ENCODE measurements at places on chromosomes 1 and 21.
A peak's percentile ranks its signal among the peaks of the same experiment; 100 is the strongest.

DNA sequence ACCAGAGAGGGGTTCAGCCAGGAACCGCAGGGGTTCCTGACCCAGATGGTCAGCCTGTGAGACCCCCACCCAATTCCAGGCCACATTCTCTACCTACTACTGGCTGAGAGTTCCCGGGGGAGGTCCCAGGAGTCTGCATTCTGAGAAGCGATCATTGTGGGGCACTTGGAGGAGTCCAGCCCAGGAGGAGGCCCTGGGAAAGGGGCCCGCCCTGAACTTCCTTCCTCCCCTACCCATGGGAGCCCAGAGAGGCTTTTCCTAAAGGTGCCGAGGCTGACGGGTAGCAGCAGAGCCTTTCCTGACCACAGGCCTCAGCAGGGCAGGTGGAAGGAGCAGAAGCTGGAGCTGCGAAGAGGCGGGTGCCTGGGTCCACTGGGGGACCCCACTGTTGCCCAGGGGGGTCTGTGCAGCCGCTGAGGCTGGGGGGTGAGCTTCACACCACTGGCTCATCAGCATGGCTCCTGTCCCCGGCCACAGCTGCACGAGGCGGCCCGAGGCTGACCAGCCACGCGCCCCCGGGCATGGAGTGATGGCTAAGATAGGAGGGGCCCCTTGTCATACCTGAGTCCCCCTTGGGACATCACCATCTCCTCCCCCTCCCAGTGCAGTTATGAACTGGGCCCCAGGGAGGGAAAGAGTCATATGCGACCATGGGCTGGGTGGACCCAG, 127.7 kb downstream of the PRDM16 start:
- DNase-seq, result no peak

GRCh38 chr1:19202396-19202795, 7.7 kb downstream of the UBR4 start:
- no peak for DNase-seq

DNA sequence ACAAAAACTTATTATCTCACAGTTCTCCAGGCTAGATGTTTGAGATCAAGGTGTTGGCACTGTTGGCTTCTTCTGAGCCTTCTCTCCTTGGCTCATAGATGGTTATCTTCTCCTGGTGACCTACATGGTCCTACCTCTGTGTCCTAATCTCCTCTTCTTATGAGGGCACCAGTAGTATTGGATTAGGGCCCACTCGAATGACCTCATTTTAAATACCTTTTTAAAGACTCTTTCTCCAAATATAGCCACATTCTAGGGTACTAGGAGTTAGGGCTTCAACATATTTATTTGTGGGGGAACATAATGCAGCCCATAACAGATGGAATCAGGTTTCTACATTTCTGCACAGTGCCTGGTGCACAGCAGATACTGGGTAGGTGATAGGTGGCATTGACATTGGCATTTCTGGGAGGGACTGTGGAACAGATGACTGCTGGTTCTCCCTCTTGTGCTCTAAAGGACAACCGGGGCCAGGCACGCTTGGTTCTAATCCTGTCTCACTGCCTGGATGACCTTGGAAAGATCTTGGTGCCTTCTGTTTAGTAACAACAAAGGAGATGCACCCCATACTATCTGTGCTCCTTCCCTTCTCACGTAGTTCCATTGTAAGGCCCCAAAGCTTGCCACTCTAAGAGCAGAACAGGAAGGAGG, 140.3 kb downstream of the PLPP3 start:
- DNase-seq, result no peak

- DNase-seq, result no peak
Measured at GRCh38 chr1:77370161-77370560, 88.3 kb downstream of the AK5 start.

- no peak for DNase-seq
Measured at GRCh38 chr21:40555021-40555528, 291.9 kb downstream of the DSCAM start.

GRCh38 chr1:183135336-183135735, 50.7 kb upstream of the LAMC2 start:
- no peak for DNase-seq

DNA sequence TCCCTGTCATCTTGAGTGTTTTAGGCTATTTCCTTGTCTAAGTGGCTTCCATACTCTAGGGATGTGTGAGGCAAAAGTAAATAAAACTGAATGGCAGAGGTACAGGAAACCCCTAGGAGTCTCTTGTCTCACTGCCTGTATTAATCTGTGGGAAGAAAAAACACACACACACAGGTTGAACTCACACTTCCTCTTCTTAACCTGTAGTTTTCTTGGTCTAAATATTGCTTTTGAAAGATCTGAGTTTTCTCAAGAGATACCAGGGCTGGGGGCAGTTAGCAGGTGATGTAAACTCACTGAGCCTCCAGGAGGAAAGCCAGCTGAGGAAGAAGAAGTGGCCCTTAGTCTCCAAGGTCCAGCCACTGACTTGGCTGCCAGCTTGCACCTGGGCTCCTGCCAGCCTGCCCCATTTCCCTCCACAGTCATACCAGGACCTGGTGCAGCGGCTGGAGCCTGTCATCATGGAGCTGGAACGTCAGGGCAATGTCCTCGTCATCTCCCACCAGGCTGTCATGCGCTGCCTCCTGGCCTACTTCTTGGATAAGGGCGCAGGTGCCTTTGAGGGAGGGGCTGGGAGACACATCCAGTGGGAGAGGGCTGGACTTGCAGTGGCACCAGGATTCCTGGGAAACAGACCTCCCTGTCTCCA, 16.9 kb downstream of the PFKFB2 start:
- no peak for DNase-seq

- DNase-seq, result no peak
Measured at GRCh38 chr21:28086861-28087581, 905.7 kb downstream of the LTN1 start.

- DNase-seq, result no peak
Measured at GRCh38 chr1:60876952-60877351, 205.4 kb upstream of the NFIA start.

- DNase-seq, result no peak
Measured at GRCh38 chr1:188872376-188872775, 1605.3 kb downstream of the BRINP3 start.

- no peak for DNase-seq
Measured at GRCh38 chr1:26555550-26555981, 26.0 kb downstream of the RPS6KA1 start.

DNA sequence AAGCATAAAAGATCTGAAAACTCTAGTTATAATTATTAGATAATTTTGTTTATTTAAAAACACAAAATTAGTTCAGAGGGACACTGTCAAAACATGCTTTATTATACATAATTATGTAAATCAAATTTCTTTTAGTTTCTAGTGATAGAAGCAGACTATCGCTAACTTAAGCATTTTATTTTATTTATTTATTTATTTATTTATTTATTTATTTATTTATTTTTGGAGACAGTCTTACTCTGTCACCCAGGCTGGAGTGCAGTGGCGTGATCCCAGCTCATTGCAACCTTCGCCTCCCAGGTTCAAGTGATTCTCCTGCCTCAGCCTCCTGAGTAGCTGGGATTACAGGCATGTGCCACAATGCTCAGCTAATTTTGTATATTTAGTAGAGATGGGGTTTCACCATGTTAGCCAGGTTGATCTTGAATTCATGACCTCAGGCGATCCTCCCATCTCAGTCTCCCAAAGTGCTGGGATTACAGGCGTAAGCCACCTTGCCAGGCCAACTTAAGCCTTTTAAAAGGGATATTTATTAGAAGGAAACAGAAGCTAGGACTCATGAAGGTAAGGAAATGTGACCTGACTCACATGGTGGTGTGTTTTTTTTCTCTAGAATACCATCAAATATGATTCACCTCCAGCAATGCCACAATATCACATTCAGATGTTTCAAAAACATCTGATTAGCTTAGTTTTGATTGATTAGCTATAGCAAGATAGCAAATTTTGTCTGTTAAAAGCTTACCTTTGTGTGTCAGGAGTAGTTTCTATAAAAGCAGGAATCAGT, 1357.4 kb upstream of the ADGRL4 start:
- no peak for DNase-seq

GRCh38 chr1:246302711-246303317, 204.3 kb downstream of the SMYD3 start:
- DNase-seq, result no peak

GRCh38 chr1:210681158-210681557, 352.5 kb downstream of the HHAT start:
- DNase-seq, result no peak

DNA sequence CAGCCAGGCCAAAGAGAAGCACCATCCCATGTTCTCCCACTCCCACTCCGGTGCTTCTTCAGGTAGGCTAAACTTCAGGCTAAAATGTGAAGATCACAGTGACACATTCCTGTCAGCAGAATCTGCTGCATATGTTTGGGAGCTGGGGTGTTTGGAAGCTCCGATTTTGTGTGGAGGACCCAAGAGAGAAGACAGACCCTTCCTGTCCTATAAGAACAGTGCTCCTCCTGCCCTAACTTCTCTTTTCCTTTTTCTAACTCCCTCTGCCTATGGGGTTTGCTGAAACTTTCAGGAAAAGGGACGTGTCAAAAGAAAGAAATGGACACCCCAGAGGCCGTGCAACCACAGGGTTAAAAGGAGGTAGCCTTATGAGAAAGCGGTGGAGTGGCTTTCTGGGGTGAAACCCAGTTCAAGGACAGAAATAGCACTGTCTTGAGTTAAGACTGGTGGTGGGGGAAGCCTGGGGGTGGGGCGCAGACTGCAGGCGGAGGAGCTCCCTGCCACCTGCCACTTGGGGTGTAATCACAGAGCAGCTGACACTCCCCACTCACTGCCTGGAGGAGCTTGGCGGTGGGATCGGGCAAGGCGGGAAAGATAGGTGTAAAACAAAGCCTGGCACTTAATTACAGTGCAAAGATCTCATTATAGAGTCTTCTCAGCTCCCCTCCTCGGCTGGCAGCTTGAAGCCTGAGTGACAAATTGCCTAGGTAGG, 645 bp upstream of the TLR5 start:
- no peak for DNase-seq

GRCh38 chr1:209927466-209927865, 10.6 kb upstream of the SYT14 start:
- DNase-seq, result no peak

GRCh38 chr1:189868021-189868420, 609.6 kb downstream of the BRINP3 start:
- DNase-seq, result no peak

- peak; percentile 80 for DNase-seq
Measured at GRCh38 chr1:23403735-23404486, 20.6 kb downstream of the TCEA3 start.

DNA sequence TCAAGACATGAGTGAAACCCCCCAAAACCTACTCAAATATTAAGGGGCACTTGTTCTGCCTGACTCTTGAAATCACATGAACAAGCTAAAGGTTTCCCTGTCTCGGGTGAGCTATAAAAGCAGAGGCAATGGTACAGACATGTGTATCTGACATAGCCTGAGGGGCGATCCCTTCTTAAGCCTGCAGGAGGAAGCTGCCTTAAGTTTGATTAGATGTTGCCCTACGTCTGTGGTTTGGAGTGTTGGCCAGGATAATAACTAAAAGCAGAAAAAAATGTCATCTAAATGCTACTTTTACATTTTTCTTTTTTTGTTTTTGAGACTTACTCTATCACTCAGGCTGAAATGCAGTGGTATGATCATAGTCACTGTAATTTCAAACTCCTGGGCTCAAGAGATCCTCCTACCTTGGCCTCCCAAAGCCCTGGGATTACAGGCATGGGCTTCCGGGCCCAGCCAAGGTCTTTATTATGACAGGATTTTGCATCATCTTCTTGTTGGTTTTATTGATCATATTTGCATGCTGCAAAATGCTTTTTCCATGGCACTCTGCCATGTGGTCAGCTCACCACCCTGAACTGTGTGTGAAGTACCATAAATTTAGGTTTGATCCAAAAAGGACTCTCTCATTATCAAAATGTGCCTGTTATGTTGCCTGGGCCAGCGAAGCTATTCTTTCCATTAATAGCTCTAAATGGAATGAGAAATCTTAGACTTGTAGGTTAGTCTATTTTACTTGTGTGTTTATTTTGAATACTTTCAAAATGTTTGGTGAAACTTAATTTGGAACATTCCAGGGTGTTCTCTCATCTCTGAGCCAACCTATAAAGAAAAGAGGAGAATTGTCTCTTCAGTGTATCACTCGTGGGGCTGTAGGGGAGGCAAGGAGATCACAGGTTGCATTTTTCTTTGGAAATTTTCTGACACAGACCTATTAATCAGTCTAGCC, 15.0 kb upstream of the HMGN1 start:
- DNase-seq, result no peak

- DNase-seq, result no peak
Measured at GRCh38 chr1:206486995-206487788, 16.9 kb downstream of the IKBKE start.

DNA sequence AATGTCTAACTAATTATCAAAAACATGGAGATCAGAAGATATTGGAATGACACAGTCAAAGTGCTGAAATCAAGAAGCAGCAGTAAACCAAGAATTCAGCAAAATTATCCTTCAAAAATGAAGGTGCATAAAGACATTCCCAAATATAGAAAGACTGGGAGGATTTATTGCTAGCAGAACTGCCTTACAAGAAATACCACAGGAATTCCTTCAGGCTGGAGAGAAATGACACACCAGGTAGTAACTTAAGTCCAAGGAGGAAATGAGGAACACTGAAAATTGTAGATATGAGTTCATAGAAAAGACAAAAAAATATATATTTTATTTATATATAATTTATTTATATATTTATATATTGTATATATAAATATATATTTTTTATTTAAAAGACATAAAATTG, 217.2 kb downstream of the RPS6KC1 start:
- DNase-seq, result no peak

Data from CD4-positive, alpha-beta T cell treated with Interleukin-15 for 4 hours (primary cell).